ENCODE measurements at places on chromosomes 12 and 14.

- DNase-seq, result no peak
Measured at GRCh38 chr12:51472984-51473383, 48.4 kb downstream of the SLC4A8 start.

DNA sequence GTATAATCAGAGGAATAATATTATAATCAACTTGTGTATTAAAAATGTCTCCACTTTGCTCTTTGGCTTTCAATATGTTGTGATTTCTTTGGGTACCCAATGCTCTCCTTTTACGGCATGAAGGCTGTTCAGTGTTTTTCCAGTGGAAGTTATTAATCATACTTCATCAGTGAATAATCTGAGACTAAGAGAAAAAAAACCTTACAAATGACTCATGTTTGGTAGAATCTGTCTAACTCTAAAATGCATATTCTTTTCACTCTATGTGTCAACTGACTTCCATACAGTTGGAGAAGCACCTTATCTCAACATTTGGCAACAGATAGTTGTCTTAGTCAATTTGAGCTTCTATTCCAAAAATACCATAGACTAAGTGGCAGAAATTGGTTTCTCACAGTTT lies 82.2 kb downstream of the PTPRO start:
- no peak for DNase-seq

- no peak for DNase-seq
Measured at GRCh38 chr12:112463478-112463877, 44.7 kb downstream of the PTPN11 start.

- DNase-seq, result no peak
Measured at GRCh38 chr12:49068879-49069506, 786 bp downstream of the RHEBL1 start.

DNA sequence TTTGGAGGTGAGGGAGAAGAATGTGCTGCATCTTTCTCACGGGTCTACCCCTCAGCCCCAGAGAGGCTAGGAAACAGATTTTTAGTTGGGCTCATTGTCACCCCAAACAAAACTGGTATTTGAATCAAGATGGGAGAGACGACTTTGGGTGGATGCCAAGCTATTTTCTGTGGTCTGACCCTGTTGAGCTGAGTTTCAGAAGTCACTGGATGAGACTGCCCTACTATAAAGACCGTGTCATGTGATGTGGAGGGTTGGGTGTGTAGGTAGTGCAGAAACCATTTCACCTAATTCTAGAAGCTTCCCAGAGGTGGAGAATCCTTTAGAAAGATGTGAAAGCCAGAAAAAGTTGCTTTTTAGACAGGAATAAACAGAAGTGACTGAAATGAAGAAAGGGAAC lies 60.2 kb downstream of the IFT43 start:
- no peak for DNase-seq

GRCh38 chr12:130214686-130215395 lies 52.6 kb downstream of the FZD10 start:
- no peak for DNase-seq

GRCh38 chr12:107311682-107312081 lies 218.3 kb upstream of the CRY1 start:
- no peak for DNase-seq

GRCh38 chr12:132521712-132522292 lies 31.9 kb downstream of the FBRSL1 start:
- no peak for DNase-seq

GRCh38 chr12:56571121-56571520 lies 49.5 kb downstream of the RBMS2 start:
- DNase-seq, result no peak

DNA sequence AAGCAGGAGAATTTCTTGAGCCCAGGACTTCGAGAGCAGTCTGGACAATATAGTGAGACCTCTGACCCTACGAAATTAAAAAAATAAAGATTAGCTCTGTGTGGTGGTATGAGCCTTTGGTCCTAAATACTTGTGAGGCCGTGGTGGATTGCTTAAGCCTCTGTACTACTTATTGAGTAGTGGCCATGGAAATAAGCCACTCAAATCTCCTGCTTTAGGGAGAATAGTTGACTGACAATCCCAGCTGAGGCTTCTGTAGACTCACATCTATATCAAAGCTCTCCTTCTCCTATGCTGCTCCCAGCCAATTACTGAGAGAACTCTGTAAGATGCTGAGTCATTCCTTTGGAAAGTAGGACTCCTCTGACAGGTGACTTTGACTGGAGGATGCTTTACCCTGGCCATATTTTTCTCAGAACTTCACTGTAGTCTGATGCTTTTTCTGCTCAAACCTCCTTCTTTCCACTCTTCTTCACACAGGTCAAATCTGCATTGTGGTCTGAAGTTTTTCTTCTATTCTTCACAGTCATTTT lies 420.2 kb downstream of the SLC6A15 start:
- no peak for DNase-seq

DNA sequence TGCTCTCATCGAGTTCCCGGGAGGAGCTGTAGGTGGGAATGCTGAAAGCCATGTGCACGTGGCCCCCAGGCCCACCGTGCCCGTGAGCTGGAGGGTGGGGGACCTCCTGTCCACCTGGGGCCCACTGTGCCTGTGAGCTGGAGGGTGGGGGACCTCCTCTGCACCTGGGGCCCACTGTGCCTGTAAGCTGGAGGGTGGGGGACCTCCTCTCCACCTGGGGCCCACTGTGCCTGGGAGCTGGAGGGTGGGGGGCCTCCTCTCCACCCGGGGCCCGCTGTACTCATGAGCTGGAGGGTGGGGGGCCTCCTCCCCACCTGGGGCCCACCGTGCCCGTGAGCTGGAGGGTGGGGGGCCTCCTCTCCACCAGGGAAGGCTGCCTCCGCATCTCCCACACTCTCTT lies 13.9 kb upstream of the NUDT14 start:
- no peak for DNase-seq

- no peak for DNase-seq
Measured at GRCh38 chr14:50222055-50222613, 9.2 kb downstream of the SOS2 start.

GRCh38 chr14:102633906-102634595 lies 41.6 kb downstream of the RCOR1 start:
- DNase-seq, result no peak

- no peak for DNase-seq
Measured at GRCh38 chr12:79776111-79776510, 85.3 kb upstream of the PAWR start.

DNA sequence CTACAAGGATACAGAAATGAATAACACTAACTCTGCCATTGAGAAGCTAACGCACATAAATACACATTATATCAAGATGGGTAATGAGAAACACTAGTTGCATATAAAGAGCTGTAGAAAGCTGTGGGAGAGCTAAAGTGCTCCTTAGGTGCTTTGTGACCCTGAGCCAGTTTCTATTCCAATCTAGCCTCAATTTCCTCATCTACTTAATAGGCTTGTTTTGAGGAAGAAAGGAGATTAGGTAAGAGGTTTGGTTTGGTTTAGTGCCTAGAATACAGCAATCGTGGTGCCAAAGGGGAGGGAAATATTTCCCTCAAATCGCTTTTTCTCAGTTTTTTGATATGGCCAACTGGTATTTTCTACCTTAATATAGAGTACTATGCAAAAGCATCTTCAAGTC lies 994 bp downstream of the SRP54 start:
- no peak for DNase-seq

DNA sequence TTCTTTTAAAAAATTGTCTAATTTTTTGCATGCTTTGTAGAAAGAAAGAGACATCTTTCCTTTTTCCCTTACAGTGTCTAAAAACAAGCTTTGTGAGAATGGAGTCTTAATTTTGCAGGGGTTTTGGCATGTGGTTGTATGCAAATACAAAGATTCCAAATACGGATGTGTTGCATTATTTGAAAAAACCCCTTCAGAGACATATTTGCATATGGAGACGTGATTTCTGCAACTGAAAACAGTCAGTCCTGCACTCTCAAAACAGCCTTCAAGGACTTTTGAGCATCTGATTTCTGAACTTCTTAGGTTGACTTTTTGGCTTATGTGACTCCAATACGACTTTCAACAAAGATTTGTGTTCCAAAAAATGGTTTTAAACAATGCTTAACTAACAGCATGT lies 7.8 kb downstream of the IRAK3 start:
- no peak for DNase-seq

- DNase-seq, result no peak
Measured at GRCh38 chr12:122743895-122744525, 8.6 kb upstream of the DENR start.

DNA sequence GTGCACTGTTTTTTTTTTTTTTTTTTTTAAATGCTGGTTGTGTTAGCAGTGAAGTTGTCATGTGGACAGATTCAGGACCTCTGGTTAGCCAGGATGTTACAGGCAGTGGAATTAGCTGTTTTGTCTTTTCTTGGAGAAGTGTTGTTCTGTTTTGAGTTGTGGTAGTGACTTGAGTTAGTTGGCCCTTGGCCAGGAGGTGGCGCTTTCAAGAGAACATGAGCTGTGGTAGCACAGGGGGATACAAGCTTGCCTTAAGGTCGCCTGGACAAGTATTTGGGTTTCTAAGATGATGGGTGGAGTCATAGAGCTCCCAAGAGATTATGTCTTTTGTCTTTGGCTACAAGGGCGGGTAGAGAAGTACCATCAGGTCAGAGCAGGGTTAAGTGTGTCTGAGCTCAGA lies 33.3 kb upstream of the CCDC198 start:
- DNase-seq, result no peak

GRCh38 chr12:78085542-78086182 lies 255.0 kb downstream of the NAV3 start:
- no peak for DNase-seq

DNA sequence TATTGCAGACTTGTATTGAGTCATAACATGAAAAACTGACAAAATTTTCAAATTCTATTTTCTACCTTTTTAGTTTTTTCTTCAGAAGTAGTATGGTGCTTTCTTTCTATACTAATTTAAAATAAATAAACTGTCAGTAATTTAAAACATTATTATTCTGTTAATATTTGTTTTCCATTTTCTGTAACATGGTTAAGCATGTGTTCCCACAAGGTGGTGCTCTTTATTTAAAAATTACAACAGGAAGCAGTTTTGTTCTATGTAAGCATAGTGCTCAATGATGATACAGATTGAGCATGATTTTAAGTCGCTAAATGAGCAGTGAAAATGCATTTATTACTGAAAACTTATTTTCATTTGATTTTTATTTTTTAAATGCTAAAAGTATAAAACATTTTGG lies 114.6 kb downstream of the PPFIA2 start:
- DNase-seq, result no peak

GRCh38 chr12:49903351-49903699 lies 375 bp downstream of the FAIM2 start:
- DNase-seq, result no peak

- DNase-seq, result no peak
Measured at GRCh38 chr12:75877763-75878621, 153.6 kb downstream of the PHLDA1 start.

DNA sequence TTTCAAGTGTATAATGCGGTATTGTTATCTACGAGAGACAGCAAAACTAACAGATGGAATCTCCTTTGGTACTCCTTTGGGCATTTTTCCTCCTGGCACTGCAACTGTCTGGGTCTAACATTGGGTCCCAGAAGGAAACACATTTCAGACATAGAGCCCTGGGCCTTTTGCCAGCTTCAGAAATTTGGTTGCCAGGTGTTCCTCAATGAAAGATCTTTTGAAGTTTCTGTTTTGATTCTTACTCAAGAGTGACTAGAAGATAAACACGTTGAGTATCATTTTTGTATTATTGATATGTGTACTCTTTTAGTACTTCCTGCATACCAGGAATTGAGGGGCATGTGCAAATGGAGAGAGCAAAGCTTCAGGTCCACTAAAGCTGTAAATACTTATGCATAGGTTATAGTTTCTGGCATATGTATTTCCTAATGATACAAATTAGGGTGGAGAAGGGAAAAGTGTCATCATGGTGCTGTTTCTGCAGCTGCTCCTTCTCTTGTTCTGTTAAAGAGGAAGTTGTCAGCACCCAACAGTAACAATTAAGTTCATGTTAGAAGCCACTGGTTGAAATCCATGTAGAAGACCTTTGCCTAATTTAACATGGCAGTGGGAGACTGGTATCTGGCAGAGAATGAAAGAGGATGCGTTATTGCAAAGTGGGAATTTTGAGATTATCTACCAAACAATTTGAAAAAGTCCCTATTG lies 53.5 kb downstream of the SLC38A6 start:
- DNase-seq, result no peak

DNA sequence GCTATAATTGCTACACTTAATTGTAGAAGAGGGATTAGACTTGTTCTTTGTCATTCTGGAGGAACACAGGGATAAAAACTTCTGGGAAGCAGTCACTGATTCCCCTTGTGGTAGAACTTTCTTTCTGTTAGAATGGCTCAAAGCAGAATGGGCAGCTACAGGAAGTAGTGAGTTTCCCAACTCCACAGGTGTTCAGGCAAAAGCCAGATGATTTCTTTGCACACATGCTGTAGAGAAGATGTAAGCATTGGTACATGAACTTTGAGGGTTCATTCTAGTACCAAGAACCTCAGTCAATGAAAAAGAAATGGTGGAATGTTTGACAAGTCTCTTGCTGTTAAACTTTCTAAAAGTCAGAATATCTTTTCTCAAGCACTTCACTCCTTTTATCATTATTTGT lies 4.3 kb downstream of the NDUFA9 start:
- DNase-seq, result no peak

GRCh38 chr12:75207338-75208083 lies 2.1 kb downstream of the KCNC2 start:
- DNase-seq, result no peak

DNA sequence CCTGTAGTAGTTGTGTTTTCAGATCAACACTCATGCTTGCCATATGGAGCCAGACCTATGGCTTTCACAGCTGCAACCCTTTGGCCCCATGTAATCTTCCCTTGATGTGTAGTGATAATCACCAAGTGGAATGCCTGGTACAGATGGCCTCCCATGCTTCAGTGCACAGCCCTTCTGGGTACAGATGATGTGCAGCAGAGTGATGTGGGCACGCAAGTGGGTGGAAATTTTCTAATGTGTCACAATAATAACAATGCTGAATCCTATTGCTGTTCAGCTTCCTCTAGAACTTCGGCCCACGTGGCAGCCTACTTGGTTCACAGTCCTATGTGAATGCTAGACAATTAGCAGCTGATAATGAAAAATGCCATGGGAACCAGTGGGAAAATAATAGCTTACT lies 188.1 kb downstream of the SNAPC1 start:
- DNase-seq, result no peak

- DNase-seq, result no peak
Measured at GRCh38 chr12:62839869-62840660, 94.9 kb downstream of the PPM1H start.

- no peak for DNase-seq
Measured at GRCh38 chr12:108821407-108822397, 35.7 kb downstream of the SSH1 start.

GRCh38 chr12:38411946-38412345 lies 95.4 kb downstream of the ALG10B start:
- DNase-seq, result no peak

DNA sequence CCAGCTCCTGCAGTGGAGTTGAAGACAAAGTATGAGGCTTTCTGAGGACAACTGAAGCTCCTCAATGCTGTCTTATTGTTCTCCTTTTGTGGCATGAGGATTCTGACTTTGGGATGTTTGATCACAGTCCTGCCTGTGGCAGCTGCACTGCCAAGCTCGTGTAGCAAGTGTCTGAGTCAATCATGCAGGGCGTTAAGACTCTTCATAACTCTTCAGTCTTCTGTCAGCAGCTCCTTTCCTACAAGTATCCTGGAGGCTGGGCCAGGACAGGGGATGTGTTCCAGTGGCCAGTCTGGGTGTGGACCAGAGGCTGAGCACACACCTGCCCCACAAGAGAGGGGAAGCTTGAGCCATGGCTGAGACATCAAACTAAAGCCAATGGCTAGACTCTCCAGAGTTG lies 94.3 kb downstream of the PELI2 start:
- DNase-seq, result no peak

Measured in T follicular helper cell (primary cell).